ENCODE measurements at places on chromosomes 5 and 9. TPM values are rescaled to one million over a fixed set of nuclear protein-coding genes. Genes with fewer than 3 reads are reported as not detected.
A peak's percentile ranks its signal among the peaks of the same experiment; 100 is the strongest.

The ZNF367 gene
- total RNA-seq, result 2.4 TPM

The SAXO1 gene
- total RNA-seq, result 0.17 TPM

DNA sequence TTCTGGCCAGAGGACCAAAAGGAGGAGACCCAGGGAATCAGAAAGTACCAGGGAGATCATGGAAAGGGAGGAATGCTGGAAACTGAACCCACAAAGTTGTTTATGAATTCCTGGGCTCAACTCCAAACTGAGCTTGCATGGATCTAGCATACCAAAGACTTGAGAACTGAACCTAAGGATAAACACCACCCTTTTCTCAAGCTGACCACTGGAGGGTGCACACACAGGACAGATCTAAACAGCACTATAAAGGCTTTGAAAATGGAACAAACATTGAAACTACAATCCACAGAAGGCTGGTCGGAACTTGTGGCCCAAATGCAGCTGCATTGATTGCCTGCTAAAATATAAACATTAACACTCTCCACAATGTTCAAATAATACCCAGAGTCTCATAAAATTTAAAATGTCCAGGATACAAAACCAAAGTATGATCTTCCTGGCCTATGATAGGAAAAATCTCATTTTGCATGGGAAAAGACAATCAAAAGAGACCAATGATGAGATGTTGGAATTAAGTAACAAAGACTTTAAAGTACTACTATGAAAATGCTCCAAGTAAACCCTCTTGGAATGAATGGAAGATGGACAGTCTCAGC lies 15.6 kb upstream of the IRF1 start:
- no peak for DNase-seq

GRCh38 chr5:3796736-3797135 lies 201.1 kb downstream of the IRX1 start:
- DNase-seq, result no peak

GRCh38 chr5:117454716-117455212 lies 880.1 kb upstream of the SEMA6A start:
- DNase-seq, result peak; percentile 5

Measured in ovary (tissue), 10 donors.